Activated CD4-positive, alpha-beta T cell treated with anti-CD3 and anti-CD28 coated beads, Interleukin-2, amount 50 U/mL, for 4 hours (primary cell): ENCODE measurements at places on chromosomes 4 and X.
A peak's percentile ranks its signal among the peaks of the same experiment; 100 is the strongest.

- no peak for DNase-seq
Observed at GRCh38 chrX:33434256-33435092, 223.1 kb upstream of the DMD start.

- DNase-seq = no peak
Observed at GRCh38 chr4:7647600-7648543, 213.1 kb upstream of the PSAPL1 start.

DNA sequence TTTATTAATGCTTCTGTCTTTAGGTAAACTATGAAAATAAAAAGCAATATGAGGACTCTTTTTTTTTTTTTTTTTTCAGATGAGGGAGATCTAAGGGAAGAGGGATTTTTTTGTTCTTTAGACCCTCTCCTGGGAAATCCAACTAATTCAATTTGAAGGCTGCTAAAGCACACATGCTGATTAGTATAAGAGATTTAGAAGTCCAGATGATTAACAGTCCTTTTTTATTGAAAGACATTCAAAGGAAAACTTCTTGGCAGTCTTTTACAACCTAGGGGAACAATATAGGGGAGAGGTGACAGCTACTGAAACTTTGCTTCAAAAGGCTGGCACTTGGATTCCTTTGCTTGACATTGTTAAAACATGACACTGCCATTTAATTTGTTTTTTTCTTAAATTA, 602.5 kb downstream of the RAPGEF2 start:
- DNase-seq = no peak

- DNase-seq = no peak
Observed at GRCh38 chr4:137956256-137956655, 285.9 kb downstream of the SLC7A11 start.

DNA sequence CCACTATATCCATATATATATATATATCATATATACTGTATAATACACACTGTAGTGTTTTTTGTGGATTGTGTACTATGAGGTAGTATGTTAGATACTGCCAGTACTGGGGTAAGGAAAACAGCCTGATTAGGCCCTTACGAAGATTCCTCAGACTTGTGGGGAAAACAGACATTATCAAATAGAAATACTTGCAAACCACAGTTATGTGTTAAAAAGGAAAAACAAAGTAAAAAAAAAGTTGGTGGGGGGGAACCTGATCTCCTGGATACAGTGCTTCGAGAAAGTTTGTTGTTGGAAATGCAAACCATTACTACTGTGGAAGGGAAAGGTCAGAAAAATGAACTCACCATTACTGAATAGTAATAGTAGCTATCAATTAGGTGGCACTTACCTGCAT, 53.0 kb downstream of the PKD2 start:
- no peak for DNase-seq

DNA sequence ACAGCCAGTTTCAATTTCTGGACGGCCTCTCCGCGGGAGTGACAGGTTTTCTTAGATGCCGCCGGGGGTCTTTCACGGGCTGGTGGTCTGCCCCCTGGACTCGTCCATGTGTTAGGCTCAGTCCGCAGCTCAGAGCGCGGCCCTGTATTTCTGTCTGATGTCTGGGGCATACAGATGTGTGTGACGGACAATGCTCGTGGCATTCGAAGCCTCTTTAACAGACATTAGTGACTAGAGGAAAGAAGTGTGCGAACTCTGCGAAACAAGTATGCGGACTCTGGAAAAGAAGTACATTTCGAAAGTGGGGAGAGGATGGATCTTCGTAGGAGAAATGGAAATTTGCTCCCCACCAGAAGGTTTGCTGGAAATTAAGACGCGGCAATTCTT, 793 bp upstream of the DCUN1D4 start:
- DNase-seq = peak; percentile 3

DNA sequence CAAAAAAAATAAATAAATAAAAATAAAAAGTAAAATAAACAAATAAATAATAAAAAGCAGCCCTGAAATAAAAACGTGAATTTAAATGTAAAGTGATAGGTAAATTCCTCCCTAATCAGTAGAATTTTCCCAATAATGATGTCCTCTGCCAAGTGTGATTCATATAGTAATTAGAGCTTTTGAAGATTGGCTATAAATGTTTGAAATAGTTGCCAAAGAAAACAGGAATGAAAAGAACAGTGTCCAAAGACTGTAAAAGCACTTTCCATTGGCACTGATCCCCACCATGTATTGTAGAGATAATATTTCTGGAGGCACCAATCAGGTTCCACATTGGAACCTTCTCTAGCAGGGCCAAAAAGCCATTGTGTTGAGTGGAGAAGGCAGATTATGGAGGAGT, 25.9 kb upstream of the SMARCAD1 start:
- DNase-seq = no peak

- no peak for DNase-seq
Observed at GRCh38 chrX:15202454-15203177, 67.3 kb downstream of the ASB9 start.

DNA sequence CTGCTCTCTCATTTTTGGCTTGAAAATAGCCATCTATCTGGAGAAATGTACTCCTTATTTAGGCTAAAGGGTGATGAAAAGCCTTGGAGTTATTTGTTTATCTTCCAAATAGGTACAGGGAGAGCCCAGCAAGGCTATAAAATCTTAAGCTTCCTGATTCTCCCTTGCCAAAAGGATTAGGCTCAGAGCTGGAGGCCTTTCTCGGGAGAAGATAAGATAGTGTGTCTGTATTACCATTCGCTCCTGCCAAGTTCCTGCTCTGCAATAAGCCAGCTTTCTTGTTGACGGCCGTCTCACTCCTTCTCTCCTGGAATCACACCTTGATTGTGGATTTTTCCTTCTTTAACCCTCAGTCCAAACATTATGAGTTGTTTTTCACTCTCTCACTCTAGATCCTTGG, 171.8 kb upstream of the TTC29 start:
- no peak for DNase-seq

DNA sequence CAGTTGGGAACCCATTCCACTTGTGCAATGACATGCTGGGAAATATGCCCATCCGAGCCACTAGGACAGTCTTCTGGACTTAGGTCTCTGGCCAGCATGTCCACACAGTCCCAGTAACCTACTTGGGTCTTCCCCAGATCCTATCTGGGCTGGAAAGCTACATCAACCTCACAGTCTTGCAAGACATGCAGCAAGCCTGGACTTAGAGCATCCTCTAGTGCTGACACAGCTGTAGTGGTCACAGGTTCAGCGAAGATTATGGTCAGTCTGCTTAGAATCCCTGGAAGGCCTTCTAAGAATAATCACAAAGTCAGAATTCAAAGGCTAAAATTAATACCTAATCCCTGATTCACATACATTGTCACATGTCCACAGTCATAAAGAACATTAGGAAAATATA, 842.7 kb downstream of the STPG2 start:
- DNase-seq = no peak

DNA sequence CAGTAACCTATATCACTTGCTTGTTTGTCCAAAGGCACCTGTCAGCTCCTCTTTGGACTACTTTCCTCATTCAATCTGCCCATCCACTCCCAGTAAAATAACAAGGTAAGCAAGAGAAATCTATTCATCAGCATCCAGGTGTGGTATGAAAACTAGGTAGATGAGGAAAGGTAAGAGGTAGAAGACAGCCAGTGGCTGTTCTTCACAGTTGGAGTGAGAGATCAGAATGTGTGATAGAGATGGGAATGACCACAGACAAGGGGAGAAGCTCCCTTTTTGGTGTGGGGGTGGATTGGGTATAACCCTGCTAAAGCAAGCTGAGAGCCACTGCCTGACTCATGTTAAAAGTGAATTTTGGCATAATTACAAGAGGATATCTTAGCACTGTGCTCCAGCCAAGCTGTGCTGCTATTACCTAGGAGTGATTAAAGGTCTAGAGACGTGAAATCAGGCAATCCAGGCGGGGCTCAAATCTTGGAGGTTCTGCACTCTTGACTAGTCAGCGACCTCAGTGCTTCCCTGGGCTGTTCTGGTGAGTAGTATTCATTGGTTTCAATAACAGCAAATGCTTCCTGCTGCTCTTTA, 28.1 kb upstream of the RASL11B start:
- no peak for DNase-seq

DNA sequence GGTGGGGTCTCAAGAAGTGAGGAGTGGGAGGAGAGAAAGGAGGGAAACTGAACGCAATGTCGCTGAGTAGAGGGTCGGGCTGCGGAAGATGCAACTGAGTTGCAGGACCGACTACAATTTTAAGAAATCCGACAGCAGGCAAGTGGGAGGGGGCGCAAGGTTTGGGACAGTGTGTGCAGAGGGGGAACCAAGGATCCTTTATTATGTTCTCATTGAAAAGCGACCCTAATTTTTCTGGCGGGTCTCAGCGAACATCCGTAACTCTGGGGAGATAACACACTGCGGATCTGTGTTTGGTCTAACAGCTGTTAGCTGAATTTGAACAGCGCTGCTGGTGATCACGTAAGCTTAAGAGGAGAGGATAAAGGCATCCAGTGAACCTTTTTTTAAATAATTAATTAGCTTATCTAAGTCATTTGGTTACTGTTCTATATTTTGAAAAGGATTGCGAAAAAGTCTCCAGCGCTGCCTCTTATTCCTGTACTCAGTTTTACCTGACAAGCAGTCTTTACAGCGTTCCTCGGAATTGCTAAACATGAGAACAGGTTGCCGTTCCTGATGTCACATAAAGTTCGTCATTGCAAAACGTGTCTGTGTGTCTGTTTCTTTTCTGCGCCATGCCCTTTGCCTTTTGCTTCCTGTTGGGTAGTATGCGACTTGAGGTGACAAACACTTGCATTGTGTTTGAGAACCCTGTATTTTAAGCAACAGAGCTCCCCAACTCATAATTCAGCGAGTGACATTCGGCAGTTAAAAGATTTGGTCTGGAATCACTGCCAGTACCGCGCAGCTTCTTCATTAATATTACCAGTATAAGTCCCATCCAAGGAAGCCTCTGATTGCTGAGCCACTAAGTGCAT, 1.3 kb downstream of the HTR2C start:
- DNase-seq = no peak

- no peak for DNase-seq
Observed at GRCh38 chrX:50971395-50971794, 60.9 kb downstream of the BMP15 start.

- DNase-seq = no peak
Observed at GRCh38 chr4:147985376-147985775, 253.5 kb downstream of the ARHGAP10 start.

DNA sequence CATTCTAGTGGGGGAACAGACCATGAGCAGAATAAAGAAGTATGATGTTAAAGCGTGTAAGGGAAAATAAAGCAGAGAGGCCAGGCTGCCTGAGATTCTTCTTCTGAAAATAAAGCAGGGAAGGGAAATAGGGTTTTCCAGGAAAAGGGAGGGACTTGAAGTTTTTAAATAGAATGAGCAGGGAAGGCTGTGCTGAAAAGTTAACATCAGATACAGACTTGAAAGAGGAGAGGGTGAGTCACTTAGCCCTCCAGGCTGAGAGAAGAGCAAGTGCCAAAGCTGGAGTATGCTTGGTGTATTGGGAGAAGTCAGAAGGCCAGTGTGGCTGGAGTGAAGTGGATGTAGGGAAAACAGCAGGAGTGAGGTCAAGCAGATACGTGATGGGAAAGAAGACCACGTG, 10.0 kb upstream of the PLK4 start:
- DNase-seq = no peak

DNA sequence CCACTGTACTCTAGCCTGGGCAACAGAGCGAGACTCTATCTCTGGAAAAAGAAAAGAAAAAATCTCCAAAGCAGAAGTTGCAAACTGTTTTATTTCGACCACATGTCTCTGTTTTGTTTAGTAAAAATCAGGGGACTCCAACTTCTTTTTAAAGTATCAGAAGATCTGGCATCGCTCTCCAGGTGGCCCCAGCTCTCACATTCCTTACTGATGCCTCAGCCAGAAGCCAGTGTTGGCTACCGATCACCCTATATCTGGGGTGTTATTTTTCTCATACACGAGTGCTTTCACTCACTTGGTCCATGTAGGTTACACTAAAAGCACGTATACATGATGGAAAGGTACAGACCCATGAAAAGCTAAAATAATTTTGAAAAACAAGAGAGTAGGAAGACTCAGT, 8.3 kb downstream of the MPP1 start:
- no peak for DNase-seq

- DNase-seq = no peak
Observed at GRCh38 chr4:172188248-172188988, 375.2 kb downstream of the GALNTL6 start.

DNA sequence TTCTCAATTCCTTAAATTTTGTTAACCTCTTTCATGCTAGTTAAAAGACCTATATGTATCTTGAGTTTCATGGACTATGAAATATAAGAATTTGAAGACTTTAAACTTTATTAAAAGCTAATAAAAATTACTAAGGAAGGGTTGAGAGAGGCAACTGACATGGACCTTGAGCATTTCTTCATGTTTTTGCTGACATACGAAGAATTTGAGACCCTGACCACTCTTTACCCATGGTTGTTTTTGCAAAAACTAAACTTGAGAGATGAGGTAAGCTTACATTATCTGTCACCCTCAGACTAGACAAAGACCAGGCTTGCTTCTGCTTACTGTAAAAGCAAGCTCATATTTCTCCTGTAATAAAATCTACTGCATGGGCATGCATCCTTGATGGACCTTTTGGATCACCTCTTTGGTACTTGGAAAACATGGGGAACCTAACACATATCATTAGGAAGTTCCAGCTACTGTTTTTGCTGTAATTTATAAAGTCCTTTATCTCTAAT, 338.2 kb upstream of the PABPC4L start:
- DNase-seq = no peak

- no peak for DNase-seq
Observed at GRCh38 chr4:123352240-123352945, 44.2 kb upstream of the SPRY1 start.
